Fibroblast of skin of back (primary cell): ENCODE measurements at places on chromosomes 4 and X.

GRCh38 chr4:68569466-68570121 is 6.5 kb downstream of the UGT2B17 start:
- no peak for DNase-seq

DNA sequence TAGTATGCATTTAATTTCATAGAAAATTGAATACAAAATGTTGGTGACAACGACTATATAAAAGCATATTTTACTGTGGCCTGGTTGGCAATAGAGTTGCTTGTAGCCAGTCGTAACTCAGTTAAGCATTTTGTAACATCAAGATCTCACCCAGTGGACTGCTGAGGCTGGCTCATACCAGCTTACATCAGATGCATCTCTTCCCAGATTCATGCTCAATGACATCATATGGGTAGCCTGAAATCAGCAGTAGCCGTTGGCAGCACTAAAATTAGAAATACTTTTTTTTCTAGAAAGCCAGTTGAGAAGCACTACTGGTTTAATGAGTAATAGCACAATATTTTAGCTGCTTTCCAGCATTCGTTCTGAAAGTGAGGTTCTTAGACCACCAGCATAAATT is 341.2 kb downstream of the TECRL start:
- DNase-seq = peak; percentile 3

GRCh38 chr4:165016971-165017370 is 14.8 kb upstream of the TRIM60 start:
- peak; percentile 4 for DNase-seq

DNA sequence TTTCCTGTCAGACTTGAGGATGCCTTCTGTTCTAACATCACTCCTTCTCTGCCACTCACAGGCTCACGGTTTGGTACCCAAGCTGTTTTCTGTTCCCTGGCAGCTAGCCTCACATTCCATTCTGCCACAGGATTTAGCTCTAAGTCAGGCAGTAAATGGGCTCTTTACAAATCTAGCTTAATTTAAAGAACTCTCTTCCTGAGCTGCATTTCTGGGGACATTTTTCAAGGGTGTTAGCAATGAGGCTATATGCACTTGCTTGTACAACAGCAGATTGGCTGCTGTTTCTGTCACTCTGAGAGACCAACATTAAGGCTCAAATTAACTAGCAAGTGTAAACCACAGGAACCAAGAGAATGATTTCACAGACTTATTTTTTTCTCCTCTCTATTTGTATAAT is 337.8 kb upstream of the NOCT start:
- peak; percentile 51 for DNase-seq

GRCh38 chr4:8368061-8368481 is 72.5 kb downstream of the ACOX3 start:
- no peak for DNase-seq

DNA sequence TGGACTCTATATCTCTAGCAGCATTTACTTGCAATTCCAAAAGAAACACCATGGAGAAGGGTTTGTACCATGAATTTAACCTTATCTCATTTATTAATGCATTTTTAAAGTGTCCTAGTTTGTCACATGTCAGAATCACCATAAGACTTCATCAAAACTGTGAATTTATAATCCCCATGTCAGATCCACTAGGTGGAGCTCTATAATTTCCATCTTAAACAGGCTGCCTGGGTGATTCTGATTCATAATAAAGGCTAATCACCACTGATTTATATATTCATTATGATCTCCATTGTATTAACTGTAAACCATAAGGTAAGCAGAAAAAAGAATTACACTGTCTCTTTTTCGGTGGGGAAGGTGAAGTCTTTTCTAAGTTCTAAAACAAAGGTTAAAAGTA is 4.0 kb downstream of the TCEAL2 start:
- no peak for DNase-seq

DNA sequence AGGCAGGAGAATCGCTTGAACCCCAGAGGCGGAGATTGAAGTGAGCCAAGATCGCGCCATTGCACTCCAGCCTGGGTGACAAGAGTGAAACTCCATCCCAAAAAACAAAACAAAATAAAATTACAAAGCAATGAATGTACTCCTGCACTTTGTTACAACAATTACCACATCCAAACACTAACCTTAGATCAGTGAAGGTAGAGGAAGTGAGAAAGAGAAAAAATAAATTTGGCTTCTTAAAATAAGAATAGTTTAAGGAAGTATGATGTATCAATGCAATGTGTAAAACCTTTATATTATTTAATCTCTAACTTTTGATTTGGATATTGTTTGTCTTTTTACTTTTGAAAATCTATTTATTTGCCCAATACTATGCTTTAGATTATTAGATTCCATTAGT is 21.7 kb upstream of the CSN1S1 start:
- no peak for DNase-seq

DNA sequence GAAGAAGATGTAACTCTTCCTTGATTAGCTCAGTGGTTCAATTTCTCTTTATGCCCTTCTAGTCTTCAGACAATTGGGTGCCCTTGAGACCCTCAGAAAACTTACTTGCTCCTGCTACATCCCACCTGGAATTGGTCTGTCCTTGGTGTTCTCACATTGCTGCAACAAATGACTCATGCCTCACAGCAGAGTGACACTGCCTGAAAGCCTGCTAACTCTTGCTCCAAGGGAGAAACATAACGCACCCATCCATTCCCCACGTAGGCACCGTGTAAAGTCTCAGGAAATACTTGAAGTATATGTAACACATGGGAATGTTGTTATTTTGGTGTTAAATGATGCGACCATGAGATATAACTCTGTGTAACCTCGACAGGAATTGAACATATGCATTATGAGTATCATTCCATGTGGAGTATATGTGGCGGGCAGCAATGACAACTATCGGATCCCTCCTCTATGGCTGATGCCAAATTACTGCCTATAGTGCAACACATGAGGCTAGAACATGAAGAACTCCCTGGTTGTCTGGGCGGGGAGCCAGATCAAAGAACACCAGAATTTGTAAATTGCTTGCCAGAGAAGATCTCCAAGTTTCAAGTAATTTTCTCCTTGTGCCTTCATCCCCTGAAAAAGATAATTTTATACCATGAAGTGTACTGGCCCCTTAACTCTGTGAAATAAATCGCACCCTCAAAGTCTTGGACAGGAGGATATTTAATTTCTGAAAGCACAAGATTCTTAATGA is 231.3 kb upstream of the STK26 start:
- DNase-seq = no peak

DNA sequence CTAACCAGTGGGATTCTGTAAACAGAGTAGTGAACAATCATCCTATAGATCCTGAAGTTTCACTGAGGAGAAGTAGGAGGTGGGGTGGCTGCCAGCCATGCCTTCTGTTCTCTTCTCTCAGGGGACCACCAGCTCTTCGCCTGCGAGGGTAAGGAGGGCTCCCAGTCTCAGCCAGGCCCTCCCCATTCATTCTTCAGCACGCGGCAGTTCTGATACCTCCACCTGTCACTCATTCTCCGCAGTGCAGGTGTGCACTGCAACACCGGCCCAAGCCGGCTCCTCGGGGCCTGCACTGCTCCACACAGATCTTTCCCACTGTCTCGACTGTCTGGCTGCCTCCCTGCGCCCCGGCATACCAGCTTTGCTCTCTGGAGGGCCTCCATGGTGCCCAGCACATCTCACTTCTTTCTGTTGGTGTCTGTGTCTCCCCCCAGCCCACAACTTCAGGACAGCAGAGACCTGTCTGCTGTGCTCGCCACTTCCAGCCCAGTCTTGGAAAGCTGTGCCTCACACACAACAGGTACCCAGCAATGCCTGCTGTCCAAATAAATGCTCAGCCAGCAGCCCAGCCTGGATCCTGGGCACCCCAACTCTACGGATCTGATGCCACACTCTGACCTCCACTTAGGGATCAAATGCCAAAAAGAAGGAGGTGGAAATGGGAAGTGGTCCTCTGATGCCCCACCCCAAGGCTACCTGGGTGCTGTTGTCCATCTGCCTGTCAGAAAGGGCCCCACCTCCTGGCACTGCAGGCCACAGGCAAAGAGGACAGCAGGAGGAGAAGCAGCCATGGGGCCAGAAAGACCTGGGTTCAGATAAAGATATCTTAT is 29.0 kb downstream of the ACOX3 start:
- DNase-seq = no peak

DNA sequence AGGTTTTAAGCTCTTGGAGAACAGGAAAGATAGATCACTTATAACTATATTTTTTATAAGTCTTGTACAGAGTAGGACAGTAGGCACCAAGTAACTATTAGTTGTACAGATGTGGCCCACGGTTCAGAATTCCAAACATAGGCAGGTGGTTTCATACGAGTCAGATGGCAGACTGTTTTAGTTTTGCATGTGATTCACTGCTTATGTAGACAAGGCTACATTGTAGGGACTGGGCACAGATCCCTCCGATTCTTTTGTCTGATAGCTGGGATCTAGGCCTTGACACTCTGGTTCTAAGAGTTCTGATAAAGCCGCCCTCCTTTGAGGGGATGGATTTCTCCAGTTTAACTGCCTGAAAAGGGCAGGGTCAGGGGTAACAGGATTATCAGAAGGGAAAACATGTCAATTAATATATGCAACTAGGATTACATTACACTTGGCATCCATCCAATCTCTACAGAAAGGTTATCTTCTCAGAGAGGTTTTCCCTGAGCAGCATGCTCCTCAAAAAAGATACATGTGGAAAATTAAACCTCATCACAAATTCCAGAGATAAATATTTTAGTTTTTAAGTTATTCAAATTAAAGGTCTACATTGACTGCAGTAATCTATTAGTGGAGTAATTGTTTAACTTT is 87.8 kb downstream of the SPRY1 start:
- DNase-seq = no peak

- no peak for DNase-seq
Observed at GRCh38 chrX:145552643-145553042, 265.0 kb upstream of the SLITRK2 start.

DNA sequence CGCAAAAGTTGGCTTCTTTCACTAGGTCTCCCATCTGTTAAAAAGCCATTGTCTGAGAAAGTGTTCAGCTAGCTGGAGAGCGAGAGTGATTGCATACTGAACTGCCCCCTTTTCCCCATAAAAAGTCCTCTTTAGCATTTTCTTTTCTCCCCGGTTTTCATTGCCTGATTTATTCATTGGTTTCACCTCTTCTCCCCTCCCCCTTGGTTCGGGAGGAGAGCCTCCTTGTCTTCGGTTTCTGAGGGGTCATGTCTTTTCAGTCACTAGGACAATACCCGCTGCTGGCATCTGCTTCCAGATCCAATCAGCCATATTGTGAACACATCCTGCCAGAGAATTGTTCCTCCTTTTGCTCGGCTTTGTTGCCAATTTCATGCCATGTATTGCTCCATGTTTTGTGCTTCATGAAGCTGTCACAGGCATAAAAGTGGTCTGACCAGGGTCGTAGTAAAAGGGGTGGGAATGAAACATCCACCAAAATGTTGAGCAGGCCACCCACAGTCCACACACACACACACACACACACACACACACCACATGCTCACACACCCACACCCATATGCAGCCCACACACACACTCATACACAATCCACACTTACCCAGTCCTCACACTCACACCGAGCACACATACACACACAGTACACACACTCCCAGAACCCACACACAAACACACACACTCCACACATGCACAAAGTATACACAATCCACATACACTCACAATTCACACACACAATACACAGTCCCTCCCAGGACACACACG is 136.0 kb downstream of the NKX6-1 start:
- DNase-seq = no peak

GRCh38 chr4:145920205-145920604 is 18.4 kb downstream of the ZNF827 start:
- peak; percentile 96 for DNase-seq

- no peak for DNase-seq
Observed at GRCh38 chr4:84916227-84916626, 50.3 kb downstream of the WDFY3 start.

DNA sequence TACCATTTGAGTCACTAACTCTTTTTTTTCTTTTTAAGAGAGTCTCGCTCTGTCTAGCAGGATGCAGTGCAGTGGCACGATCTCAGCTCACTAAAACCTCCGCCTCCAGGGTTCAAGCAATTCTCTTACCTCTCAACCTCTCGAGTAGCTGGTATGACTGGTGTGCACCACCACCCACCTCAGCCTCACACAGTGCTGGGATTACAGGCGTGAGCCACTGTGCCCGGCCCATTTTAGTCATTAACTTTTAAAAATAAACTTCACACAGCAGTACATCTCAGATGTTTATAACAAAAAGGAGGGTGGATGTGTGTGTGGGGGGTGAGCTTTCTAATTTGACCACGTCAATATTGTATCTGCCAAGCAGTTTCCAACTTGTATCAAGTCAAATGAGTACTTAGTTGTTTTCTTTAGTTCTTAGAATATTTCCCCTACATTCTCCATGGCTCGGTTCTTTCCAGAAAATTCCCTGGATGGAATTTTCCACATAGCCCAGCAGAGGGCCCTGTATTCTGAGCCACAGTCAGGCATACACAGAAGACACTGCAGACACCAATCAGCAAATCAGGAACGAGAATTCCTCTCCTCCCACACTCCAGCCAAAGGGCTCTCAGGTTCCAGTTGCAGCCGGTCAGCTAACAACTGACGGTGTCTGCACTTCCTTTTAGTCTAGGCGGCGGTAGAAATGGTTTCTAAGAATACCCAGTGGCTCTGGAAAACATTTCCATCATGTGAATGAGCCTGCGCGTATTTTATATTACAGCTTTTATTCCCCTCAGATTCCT is 20.1 kb upstream of the ARAF start:
- DNase-seq = peak; percentile 91

DNA sequence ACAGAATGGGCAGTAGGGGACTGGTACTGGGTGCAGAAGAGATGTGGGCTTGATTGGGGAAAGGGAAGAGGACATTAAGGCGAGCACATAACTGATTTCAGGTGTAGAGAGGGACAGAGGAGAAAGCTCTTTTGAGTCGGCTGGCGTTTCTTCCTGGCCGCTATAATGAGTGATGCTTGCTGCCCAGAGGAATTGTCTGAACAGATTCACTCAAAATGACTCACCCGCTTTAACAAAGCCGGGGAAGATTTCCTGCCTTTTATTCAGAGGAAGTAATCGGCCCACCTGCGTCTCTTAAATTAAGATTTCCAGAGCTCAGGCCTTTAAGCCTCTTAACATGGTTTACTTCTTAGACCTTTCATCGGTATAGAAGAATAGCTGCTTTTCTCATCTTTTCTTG is 102.1 kb upstream of the AP1S2 start:
- DNase-seq = peak; percentile 20

- peak; percentile 2 for DNase-seq
Observed at GRCh38 chrX:118221733-118222132, 105.1 kb upstream of the KLHL13 start.

GRCh38 chr4:38868059-38868960 is 704 bp downstream of the FAM114A1 start:
- peak; percentile 50 for DNase-seq

DNA sequence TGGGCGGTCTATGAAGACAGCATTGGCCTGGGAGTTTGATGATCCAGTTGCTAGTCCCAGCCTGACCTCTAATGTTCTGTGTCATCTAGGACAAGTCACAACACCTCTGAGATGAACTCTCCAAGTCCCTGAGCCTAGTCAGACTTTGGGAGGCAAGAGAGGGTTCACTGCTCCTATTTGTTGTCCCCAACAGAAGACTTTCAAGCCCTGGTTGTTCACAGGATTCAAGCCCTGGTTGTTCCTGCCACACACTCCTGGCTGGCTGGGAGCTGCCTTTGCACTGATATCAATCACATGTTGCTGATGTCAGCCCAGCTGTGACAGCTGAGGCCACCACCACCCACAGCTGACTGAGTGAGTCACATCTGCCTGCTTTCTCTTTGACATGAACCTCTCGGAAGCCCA is 253.2 kb upstream of the RASGEF1B start:
- no peak for DNase-seq

GRCh38 chrX:40082447-40083119 is 15.2 kb downstream of the BCOR start:
- no peak for DNase-seq

- DNase-seq = peak; percentile 42
Observed at GRCh38 chr4:2662598-2662997, 93.5 kb downstream of the TNIP2 start.

GRCh38 chr4:26424838-26425237 is 65.4 kb downstream of the CCKAR start:
- no peak for DNase-seq
